ENCODE measurements at places on chromosomes 6 and 20.

GRCh38 chr20:7123457-7123856 is 356.0 kb downstream of the BMP2 start:
- DNase-seq: no peak

GRCh38 chr20:44068316-44069201 is 118.4 kb downstream of the JPH2 start:
- no peak for DNase-seq

- DNase-seq: no peak
Measured at GRCh38 chr20:37980383-37980782, 52.9 kb downstream of the TTI1 start.

DNA sequence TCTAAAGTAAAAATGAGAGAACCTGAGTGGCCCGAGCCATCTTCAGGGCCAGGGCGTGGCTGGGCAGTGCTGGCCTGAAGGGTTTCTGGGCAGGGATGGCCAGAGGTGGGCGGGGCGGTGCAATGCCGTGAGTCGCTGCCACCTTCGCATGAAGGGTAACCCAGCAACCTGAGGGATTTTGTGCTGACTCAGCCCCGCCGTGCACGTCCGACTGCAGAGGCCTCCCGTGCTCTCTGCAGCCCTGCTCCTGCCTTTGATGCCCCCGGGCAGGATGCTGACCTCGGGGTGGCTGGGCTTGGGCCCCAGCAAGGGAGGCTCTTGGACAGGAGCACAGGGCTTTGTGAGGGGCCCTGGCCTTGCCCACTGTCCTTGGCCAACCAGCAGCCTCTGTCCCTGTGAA is 81.7 kb upstream of the GATA5 start:
- peak; percentile 12 for DNase-seq

DNA sequence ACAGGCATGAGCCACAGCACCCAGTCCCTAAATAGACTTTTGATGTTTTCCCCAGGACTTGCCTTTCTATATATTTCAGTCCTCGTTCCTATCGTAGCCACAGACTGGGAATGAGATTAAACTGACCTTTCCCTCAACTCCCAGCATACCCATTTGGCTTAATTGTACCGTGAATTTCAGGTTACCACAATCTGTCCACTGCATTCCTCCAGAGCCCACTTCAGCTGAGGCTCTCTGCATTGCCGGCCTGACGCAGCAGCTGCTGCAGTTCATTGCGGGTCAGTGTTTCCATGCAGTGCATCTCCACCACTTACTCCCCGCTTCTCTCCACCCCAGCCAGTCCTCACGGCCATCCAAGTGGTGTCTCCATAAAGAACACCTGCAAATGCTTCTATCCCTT is 103.1 kb upstream of the RIN2 start:
- DNase-seq: no peak

DNA sequence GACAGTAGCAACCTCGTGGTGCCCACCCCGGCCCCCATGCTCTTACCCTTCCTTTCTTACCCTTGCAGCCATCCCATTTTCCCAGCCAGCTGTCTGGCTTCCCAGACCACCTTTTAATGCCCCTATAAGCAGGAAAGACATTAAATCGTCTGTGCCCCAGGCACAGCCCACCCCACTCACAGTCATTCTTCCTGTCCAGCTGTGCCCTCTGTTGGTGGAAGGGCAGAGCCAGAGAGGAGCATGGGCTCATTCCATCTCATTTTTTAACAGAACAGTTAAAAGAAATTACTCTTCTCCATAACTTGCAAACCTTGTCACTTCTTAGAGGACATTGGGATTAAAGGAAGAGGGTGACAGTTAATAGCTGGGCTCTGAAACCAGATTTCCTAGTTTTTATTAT is 240.5 kb downstream of the NRN1 start:
- DNase-seq: no peak

DNA sequence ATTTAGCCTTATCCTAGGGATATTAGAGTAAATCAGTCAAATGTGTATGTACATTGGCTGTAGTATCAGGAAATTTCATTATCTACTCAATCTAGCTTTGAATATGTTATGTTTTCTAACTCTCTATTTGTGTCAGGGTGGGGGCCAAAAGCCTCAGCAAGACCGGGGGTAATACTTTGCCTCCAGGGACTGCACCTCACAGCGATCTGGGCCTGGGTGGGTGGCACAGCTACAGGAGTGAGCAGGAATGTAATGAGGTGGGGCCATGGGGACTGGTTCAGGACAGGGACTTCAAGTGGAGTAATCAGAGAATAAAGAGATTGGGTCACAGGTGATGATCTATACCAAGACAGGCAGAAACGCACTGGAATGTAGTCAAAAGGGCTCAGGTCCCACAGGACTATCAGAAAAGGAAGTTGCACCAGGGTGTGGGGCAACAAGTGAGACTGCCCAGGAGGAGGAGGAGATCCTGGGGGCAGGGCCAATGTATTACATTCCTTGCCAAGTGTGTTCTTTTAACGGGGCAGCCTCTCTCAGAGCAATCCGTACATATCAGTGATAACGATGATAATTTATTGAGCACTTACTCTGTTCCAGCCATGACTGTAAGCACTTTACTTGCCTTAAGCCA is 54.0 kb downstream of the PIGU start:
- DNase-seq: no peak

DNA sequence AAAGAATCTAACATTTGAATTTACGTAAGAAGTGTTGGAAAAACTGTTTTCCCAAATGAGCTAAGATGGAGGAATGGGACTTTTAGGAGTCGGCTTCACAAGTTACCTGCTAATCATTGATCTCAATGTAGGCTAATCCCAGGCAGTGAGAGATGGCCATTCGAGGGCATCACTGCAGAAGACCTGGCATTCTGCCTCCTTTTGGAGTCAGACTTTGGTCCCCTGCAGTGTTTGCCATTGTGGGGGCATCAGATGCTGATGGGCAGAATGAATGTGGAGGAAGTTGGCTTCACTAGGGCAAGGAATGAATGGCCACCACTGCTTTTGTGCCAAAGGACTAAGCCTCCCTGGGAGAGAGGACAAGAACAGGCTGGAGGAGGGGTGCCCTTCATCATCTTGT is 55.7 kb upstream of the NKX2-2 start:
- DNase-seq: no peak

GRCh38 chr20:58577871-58578598 is 62.8 kb upstream of the APCDD1L start:
- no peak for DNase-seq

- no peak for DNase-seq
Measured at GRCh38 chr20:11978496-11978895, 60.8 kb downstream of the BTBD3 start.

DNA sequence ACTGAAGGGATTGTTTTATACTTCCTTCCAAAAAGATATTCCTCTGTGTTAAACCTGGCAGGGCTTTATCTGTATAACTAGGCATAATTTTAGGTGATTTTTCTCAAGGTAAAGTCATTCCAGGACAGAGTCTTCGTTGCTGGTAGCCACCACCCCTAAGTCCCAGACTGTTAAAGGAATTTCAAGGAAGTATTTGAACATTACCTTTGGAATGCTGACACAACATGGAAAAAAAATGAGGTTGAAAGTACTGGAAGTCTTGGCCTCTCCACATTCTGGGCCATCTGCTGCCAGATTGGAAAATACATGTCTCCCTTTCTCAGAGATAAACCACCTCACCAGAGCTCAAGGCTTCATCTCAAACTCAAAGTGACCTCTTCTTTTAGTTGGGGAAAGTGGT is 27.0 kb upstream of the ETV7 start:
- DNase-seq: no peak

DNA sequence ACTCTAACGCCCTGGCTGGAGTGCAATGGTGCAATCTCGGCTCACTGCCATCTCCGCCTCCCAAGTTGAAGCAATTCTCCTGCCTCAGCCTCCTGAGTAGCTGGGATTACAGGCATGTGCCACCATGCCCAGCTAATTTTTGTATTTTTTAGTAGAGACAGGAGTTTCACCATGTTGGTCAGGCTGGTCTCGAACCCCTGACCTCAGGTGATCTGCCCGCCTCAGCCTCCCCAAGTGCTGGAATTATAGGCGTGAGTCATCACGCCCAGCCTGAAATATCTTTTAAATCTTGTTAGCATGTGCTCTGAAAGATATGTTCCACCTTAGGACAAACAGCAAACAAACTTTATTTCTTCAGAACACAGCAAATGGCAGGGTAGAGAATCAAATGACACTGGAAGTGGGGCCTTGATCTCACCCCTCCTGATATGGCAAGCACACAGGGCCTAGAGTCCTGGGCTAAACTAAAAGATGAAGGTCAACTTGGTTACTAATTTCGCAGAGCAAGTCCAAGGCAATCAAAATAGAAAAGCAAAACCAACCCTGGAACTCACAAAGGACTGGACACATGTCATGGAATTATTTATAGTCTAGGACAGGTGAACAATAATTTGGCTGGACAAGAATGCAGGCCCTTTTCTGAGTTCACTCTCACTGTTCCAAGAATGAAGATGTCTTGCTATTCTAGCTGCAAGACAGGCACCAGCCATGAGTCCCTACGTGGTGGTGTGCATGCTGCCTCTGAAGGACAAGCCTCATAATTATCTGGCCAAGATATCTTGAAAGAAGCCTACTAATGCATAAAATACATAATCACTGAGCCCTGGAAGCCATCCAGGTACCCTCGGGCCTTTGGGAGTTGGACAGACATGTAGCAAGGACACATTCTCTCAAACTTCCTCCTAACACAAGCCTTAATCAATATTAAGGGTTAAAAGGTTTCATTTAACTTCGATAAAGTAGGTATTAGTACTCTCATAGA is 35.6 kb downstream of the B4GALT5 start:
- DNase-seq: no peak

DNA sequence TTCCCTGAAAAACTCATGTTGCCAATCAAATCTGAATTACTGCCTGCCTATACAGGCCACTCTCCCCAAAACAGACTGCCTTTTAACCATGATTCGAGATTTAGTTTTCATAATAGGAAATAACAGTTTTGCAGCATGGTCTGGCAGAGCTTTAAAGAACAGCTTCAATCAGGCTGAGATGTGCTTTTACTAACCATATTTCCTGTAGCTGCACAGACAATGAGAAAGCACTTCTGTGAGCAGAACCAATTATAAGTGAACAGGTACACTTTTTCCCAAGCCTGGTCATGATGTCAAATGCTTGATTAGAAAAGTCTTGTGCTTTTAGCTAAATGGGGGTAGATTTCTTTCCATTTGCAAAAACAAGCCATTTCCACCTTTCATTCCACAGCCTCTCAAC is 108.2 kb downstream of the THEMIS start:
- DNase-seq: no peak

DNA sequence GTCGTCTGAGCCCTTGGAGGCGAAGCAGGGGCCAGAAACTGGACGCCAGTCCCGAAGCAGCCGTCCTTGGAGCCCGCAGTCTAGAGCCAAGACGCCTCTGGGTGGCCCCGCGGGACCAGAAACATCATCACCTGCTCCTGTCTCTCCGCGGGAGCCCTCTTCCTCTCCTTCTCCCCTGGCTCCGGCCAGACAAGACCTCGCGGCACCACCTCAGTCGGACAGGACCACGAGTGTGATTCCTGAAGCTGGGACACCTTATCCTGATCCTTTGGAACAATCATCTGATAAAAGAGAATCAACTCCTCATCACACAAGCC is 416 bp downstream of the RSPH4A start:
- no peak for DNase-seq

- no peak for DNase-seq
Measured at GRCh38 chr20:45432294-45432693, 16.4 kb downstream of the PIGT start.

DNA sequence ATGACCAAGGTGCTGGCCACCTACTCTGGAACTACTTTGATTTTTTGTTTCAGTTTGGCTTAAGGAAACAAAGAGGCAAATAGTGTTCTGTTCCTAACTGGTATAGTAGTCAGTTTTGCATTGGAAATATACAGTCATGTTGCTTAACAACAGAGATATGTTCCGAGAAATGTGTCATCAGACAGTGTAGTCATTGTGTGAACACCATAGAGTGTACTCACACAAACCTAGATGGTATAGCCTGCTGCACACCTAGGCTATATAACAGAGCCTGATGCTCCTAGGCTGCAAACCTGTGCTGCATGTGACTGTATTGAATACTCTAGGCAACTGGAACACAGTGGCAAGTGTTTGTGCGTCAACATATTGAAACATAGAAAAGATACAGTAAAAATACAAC is 80.4 kb downstream of the ARID1B start:
- DNase-seq: peak; percentile 68

DNA sequence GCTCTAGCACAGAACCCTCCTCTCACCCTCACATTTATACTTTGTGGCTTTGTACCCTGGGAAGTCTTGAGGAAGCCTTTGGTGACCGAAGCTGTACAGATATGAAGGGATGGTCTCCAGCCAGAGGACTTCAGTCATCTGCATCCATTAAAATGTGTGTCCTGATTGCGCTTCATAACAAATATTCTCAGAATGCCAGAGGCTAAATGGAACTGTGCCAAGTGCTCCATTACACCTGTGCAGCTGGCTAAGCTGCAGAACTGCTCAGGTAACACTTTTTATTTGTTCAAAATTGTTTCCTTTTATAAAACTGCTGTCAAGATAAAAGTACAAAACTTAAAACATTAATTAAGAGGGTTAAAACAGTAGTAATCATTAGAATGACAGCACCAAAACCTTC is 22.3 kb downstream of the TPBG start:
- DNase-seq: peak; percentile 33

- DNase-seq: no peak
Measured at GRCh38 chr20:61082720-61083119, 169.3 kb upstream of the CDH4 start.

DNA sequence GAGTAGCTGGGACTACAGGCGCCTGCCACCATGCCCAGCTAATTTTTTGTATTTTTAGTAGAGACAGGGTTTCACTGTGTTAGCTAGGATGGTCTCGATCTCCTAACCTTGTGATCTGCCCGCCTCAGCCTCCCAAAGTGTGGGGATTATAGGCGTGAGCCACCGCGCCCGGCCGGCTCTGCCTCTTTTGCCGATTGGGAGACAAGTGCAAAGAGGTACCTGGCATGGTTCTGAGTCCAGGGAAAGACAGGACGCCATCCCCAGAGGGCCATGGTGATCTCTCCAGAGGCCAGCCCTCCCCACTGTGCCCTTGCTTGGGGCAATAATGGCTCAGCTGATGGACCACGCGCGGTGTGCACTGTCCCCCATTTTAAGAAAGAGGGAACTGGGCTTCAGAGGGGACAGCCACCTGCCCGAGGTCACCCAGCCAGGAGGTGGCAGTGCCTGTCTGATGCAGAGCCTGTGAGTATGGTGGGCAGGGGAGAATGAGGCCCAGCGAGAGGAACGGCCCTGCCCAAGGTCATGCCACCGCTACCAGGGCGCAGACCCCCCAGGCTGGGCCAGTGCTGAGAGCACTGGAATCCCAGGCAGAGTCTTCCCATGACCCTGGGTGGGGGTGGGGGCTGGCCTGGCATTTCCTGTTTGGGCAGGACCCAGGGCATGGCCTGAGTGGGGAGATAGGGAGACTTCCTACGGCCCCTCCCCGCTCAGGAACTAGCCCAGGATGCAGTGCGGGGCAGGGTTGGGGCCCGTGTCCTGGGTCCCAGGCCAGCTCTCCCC is 61.0 kb downstream of the SNAI1 start:
- no peak for DNase-seq

GRCh38 chr20:1900321-1900801 is 5.2 kb downstream of the SIRPA start:
- peak; percentile 65 for DNase-seq

DNA sequence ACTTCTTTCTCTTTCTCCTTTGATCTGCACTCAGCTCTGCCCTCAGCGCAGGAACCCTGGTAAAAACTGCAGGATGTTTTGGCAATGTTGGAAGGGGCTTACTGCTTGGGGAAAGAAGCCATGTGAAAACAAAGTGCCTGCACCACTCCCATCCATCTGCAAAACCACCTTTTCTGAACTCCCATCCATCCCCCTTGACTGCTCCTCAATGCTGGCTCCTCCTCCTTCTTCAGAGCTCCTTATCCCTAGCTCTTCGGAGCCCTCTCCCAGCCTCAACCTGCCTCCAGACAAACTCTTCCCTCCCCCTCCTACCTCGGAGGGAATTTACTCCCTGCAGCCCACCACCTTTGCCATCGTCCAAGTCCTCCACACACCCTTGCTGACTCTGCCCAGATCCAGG is 4.2 kb upstream of the ZBTB12 start:
- DNase-seq: no peak
